CD4-positive, alpha-beta T cell treated with Interleukin-6 for 4 hours (primary cell): ENCODE measurements at places on chromosomes 16 and 17.
A peak's percentile ranks its signal among the peaks of the same experiment; 100 is the strongest.

GRCh38 chr17:6374761-6375312 lies 60.1 kb downstream of the AIPL1 start:
- no peak for DNase-seq

GRCh38 chr17:78748730-78749317 lies 33.2 kb downstream of the CYTH1 start:
- DNase-seq: peak; percentile 84

DNA sequence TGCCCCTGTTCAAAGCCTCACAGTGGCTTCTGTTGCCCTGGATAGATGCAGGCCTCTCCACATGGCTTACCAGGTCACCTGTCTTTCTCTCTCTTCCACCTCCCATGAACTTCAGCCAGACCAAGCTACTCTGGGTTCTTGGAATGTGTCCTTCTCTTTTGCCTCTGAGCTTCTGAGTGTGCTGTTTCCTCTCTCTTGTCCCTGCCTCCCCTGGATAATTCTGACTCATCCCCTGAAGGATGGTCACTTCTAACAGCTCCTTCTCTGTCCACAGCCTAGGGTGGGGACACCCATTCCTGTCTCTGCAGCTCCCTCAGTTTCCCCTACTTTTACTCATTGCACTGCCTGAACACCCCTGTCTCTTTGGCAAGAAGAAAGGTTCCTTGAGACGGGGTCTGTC lies 2.9 kb downstream of the GUCY2D start:
- DNase-seq: no peak

- no peak for DNase-seq
Observed at GRCh38 chr16:86353148-86353547, 157.2 kb upstream of the FOXF1 start.

DNA sequence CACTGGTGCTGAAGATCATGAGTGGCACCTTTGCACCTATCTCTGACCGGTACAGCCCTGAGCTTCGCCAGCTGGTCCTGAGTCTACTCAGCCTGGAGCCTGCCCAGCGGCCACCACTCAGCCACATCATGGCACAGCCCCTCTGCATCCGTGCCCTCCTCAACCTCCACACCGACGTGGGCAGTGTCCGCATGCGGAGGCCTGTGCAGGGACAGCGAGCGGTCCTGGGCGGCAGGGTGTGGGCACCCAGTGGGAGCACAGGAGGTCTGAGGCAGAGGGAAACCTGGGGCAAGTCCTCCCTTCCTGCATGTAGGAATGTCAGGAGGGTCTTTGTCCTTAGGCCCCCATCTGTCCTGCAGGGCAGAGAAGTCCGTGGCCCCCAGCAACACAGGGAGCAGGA lies 6.5 kb upstream of the TRAF4 start:
- no peak for DNase-seq

- DNase-seq: no peak
Observed at GRCh38 chr17:49342575-49342936, 19.5 kb downstream of the ZNF652 start.

GRCh38 chr16:69095193-69095592 lies 10.3 kb upstream of the HAS3 start:
- DNase-seq: no peak

DNA sequence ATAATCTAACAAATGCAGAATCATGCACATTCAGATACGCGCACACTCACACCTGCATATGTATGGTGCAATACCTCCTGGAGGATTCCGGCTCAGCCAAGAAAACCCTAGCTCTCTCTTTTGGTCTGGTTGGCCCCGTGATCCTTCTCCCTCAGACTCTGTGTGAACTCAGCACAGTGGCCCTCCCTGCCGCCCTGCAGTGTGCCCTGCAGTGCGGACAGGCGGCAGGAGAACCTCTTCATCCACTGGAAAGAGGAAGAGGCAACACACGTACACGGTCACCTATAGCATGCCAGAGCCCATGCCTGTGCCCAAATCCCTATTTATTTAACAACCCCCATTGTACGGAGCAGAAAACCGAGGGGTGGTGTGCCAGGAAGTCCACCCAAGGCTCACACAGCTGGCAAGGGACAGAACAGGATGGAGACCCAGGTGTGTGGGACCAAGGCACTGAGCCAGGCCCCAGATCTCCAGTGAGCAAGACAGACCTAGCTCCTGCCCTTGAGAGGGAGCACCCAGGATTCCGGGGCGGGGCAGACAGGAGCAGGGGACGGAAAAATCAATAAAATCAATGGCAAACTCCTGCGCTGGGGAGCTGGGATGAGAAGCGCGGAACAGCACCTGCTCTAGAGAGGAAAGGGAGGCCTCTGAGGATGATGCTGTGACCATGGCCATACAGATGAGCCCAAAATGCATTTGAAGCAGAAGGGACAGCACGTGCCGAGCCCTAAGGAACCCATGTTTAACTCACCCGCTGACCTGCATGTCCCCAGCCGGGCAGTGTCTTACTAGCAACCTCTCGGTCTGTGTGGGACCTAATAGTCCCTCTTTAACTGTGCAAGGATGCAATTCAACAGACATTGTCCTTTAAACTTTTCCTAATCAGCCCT lies 54.7 kb upstream of the CIBAR2 start:
- DNase-seq: no peak
